Activated naive CD8-positive, alpha-beta T cell treated with anti-CD3 and anti-CD28 coated beads, Interleukin-2, amount 10 ng/mL, durations not matched to agents 7 days and 5 days (primary cell): ENCODE measurements at places on chromosomes 6 and 20. TPM values are rescaled to one million over a fixed set of nuclear protein-coding genes. Genes with fewer than 3 reads are reported as not detected.

GRCh38 chr6:163427498-163428254, 13.2 kb downstream of the QKI start:
- H3K27me3 ChIP-seq: no peaks in the 10 kb centered on the region
- peaks cover 18% of the 10 kb centered on the region for H3K4me1 ChIP-seq
- peaks cover 4% of the 10 kb centered on the region for H3K36me3 ChIP-seq
- DNase-seq: no peak
- H3K4me3 ChIP-seq: no peak overlapping the region

GRCh38 chr6:15264902-15265761, 19.3 kb downstream of the JARID2 start:
- H3K27ac ChIP-seq: peak overlapping the region; percentile 45
- H3K36me3 ChIP-seq: peaks cover 24% of the 10 kb centered on the region
- H3K27me3 ChIP-seq: no peaks in the 10 kb centered on the region
- DNase-seq: no peak
- H3K4me3 ChIP-seq: peak overlapping the region; percentile 51

DNA sequence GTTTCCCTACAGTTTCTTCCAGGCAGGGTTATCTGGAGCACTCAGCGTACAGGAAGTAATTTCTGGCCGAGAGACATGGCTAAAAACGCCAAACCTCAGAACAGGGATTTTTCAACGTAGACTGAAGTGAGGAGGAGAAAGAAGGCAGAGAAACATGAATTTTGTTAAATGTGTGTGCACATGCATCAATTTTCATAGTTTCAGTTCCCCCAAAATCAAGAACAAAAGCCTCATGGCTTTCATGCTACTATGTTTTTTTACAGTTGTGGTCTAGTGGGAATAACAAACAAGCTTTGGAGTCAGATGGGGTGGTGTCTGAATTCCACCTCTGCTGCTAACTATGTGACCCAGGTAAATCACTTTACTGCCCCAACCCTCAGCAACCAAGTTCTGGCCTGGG, 4.9 kb downstream of the TOMM34 start:
- H3K36me3 ChIP-seq: peaks cover 36% of the 10 kb centered on the region
- H3K27me3 ChIP-seq: no peaks in the 10 kb centered on the region
- no peak overlapping the region for H3K27ac ChIP-seq

GRCh38 chr20:59004763-59005522, 2.1 kb downstream of the CTSZ start:
- peak overlapping the region; percentile 89 for H3K4me3 ChIP-seq
- DNase-seq: peak; percentile 56
- peak overlapping the region; percentile 95 for H3K27ac ChIP-seq
- no peaks in the 10 kb centered on the region for H3K27me3 ChIP-seq
- peaks cover 6% of the 10 kb centered on the region for H3K36me3 ChIP-seq
- peaks cover 29% of the 10 kb centered on the region for H3K4me1 ChIP-seq

- H3K27me3 ChIP-seq: peaks cover 15% of the 10 kb centered on the region
- no peak for DNase-seq
- no peaks in the 10 kb centered on the region for H3K36me3 ChIP-seq
- no peak overlapping the region for H3K4me3 ChIP-seq
- no peak overlapping the region for H3K27ac ChIP-seq
Observed at GRCh38 chr6:113994934-113995342, 24.0 kb upstream of the HDAC2 start.

GRCh38 chr6:45818655-45819054, 197.0 kb downstream of the CLIC5 start:
- peaks cover 5% of the 10 kb centered on the region for H3K36me3 ChIP-seq
- DNase-seq: no peak
- H3K27ac ChIP-seq: no peak overlapping the region

Gene ARFGAP1
- total RNA-seq: 86.1 TPM
